ENCODE measurements at places on chromosomes 3 and 15. TPM values are rescaled to one million over a fixed set of nuclear protein-coding genes. Genes with fewer than 3 reads are reported as not detected.

DNA sequence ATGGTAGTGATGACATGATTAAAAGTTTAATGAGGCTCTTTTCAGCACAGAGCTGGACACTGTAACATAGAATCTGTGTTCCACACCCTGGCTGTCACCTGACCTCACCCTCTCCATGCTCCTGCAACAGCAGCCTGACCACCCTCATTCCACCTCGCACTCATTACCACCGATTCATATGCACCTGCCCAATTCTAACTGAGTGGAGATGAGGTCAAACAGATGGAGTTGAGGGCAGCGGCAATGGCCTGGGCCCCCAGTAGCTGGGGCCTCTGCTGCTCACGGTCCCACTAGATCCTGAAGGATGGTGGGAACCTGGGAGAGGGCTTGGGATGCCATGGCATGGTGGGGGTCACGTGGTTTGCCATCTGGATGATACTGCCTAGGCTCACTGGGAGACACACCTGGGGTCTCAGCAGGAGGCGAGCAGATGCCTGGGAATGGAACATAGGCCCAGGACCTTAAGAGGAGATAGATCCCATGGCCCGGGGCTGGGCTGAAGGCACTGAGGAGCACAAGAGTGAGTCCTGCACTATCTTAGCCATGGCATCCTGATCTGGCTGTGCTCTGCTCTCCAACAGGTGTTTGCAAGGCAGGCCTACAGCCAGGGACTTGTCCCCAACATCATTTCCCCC, 1.3 kb downstream of the SCN5A start:
- no peaks in the 10 kb centered on the region for H3K36me3 ChIP-seq
- H3K4me3 ChIP-seq: no peak overlapping the region
- no peak for DNase-seq
- H3K27ac ChIP-seq: no peak overlapping the region
- peaks cover 17% of the 10 kb centered on the region for H3K4me1 ChIP-seq
- peaks cover 24% of the 10 kb centered on the region for H3K27me3 ChIP-seq

The VILL gene
- 12.2 TPM for polyA plus RNA-seq

The SLC6A20 gene
- polyA plus RNA-seq: not detected

DNA sequence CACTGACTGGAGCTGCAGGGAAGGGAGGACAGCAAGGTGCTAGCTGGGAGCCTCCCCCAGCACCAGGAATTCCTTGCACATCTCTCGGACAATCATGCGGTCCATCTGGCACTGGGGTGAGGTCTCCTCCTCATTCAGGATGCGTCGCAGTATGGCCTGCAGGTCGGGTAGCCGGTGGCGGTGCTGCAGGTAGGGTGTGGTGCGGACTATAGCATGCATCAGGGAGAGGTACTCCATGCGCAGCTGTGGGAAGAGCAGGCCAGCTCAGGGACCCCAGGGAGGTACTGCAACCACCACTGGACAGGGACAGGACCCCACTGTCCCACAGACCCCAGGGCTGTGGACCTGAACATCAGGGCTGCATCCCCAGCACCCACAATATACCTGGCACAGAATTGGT, 11.2 kb downstream of the NCKIPSD start:
- H3K36me3 ChIP-seq: peaks cover 4% of the 10 kb centered on the region
- no peak overlapping the region for H3K4me3 ChIP-seq

- H3K27me3 ChIP-seq: no peaks in the 10 kb centered on the region
- no peak overlapping the region for H3K27ac ChIP-seq
- H3K4me1 ChIP-seq: no peaks in the 10 kb centered on the region
These were observed 189.8 kb upstream of the CTDSPL start for GRCh38 chr3:37671926-37672325.

DNA sequence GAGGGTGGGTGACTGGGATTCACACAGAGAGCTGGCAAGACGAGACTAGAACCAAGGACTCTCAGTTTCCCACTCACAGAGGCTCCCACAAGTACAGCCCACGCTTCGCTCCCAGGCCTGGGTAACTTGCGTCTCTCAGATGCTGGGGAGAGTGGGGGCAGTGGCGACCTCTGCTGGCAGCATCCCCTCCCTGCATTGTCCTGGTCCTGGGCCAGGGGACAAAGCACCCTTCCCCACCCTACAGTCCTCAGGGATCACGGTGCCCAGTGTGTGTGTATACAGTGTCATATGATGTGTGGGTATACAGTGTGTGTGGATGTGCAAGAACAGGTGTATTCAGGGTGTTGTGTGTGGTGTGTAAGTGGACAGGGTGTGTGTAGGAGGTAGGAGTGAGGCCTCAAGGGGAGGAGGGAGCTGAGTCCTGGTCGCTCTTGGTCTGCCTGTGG, 12.8 kb downstream of the VILL start:
- no peak overlapping the region for H3K4me3 ChIP-seq
- H3K27ac ChIP-seq: no peak overlapping the region
- H3K36me3 ChIP-seq: peaks cover 27% of the 10 kb centered on the region
- DNase-seq: peak; percentile 58
- peaks cover 4% of the 10 kb centered on the region for H3K4me1 ChIP-seq

Data from CD4-positive, CD25-positive, alpha-beta regulatory T cell (primary cell).